ENCODE measurements at places on chromosomes 4 and X.

- no peak for DNase-seq
Observed at GRCh38 chr4:11467931-11468330, 39.2 kb upstream of the HS3ST1 start.

- DNase-seq: no peak
Observed at GRCh38 chrX:9378980-9379696, 85.7 kb upstream of the TBL1X start.

GRCh38 chr4:139684351-139684750 lies 18.7 kb downstream of the MGST2 start:
- no peak for DNase-seq

DNA sequence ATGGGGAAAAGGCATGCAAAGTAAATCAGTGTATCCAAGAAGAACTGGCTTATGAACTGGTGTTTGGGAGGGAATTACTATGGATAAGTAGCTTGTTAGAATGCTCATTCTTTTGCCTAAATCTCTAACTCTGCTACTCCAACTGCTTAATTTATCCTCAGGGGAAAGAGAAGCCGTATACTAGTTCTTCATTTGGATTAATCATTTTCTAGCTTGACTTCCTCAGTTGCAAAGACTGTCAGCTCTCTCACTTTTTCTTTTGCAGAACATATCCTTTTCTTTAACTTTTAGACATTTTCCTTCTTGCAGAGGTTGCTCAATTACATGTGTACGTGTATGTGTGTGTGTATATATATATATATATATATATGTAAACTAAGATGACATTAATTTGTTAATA lies 21.9 kb downstream of the GPRIN3 start:
- no peak for DNase-seq

DNA sequence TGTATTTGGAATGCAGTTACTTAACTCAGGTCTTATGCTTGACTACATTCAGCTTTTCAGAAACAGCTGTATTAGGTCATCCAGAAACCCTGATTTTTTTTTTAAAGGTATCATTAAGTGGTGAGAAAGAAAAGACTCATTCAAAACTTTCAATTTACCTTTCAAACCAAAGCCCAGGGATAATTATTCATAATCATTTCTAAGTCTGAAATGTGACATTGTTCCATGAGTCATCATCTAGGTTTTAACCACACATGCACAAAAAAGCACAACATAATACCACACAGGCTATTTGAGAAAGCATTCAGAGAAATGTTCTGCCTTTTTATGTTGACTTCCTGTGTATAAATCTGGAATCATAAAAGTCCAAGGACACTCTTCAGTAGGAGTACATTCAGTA lies 288.2 kb downstream of the IL1RAPL2 start:
- no peak for DNase-seq

DNA sequence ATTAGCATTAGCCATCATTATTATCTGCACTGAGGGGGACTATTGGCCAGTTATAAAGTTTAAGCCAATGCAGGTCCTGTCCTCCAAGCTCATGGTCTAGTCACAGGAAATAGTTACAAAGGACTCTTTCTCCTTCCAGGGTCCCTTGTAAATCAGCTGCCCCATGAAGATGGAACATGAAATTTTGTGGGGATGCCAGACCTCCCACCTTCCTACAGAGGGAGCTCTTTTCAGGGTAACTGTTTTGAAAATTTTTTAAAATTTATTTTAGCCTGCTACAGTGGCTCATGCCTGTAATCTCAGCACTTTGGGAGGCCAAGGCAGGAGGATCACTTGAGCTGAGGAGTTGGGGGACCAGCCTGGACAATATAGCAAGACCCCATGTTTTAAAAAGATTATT lies 124.4 kb upstream of the SLC34A2 start:
- DNase-seq: no peak

DNA sequence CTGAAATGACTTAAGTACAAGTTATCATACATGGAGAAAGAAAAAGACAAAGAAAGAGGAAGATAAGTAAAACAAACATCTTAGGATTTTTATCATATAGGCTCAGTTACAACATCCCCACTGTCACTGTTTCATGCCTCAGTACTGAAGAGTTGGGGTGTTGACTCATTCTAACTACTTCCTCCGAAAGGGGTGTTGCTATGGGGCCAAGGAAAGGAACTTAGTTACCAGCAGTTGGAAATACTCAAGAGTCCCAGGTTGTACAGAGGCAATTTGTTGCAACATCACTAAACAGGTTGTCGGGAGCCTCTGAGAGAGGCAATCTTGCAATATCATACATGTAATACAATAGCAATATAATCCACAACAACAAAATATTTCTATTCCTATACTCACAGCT lies 1264.7 kb downstream of the PCDH7 start:
- no peak for DNase-seq

DNA sequence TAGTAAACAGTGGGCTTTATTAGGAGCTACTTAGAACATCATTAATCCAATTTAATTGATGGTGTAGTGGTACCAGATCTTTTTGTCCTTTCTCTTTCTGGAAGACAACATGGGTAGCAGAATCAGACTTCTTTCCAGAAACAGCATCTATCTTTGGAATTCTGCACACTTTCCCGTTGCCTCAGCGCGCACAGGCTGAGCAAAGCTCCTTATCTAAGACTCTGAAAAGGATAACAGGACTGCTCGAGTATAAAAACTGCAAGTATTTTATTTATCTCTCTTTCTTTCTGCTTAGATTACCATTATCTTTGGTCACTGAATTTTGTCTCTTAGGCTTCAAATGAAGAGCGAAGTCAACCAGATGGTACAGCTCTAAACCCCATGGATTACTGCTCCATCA lies 191.7 kb downstream of the DHX15 start:
- DNase-seq: no peak

- DNase-seq: no peak
Observed at GRCh38 chr4:70747874-70748273, 26.1 kb downstream of the RUFY3 start.

DNA sequence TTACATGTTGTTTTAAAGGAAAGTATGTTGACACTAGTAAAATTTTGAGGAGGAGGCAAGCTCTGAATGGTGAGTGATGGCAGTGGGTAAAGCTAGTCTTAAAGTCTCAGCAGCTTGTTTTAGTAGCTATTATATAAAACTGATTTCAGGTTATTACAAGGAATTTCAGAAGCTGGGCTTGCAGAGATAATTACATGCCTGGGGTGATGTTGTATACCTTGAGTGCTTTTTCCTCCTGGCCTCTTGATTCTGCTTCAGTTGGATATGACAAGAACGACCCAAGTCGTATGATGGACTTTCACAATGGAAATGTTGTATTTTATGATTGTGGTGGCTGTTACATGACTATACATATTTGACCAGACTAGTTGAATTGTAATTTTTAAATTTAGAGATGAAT lies 175.5 kb upstream of the ADGRL3 start:
- DNase-seq: no peak

DNA sequence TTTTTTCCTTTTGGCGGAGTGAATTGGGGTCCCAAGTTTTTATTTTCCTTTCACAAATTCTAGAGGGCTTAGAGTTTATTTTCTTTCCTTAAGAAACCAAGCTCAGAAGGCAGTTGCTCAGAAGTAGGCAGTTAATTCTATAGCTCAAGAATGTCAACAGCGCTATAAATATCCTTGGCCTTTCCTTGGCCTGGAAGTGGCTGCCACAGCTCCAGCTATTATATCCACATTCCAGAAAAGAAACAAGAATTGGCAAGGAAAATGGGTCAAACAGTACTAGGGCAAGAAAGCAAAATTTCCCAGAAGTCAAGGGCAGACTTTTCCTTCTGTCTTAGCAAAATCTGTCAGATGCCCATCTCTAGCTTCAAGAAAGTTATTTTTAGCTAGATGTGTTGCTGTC lies 31.0 kb downstream of the SLC10A6 start:
- DNase-seq: no peak

DNA sequence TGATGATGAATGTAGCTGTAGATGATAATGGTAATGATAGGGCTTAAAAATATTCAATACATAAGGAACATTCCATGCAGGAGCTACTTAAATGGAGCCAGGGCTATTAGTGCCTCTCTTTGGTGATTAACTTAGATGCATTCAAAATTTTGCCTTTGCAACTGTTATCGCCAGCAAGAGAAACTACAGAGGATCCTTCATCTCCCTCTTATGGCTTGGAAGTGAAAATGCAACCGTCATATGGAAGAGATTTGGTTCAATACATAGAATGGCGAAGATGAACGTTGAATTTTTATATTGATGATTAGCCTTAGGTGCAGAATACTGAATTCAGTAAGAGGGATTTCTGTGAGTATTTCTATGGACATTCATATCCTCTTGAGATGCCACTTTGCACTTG lies 134.5 kb upstream of the NLGN4X start:
- no peak for DNase-seq

DNA sequence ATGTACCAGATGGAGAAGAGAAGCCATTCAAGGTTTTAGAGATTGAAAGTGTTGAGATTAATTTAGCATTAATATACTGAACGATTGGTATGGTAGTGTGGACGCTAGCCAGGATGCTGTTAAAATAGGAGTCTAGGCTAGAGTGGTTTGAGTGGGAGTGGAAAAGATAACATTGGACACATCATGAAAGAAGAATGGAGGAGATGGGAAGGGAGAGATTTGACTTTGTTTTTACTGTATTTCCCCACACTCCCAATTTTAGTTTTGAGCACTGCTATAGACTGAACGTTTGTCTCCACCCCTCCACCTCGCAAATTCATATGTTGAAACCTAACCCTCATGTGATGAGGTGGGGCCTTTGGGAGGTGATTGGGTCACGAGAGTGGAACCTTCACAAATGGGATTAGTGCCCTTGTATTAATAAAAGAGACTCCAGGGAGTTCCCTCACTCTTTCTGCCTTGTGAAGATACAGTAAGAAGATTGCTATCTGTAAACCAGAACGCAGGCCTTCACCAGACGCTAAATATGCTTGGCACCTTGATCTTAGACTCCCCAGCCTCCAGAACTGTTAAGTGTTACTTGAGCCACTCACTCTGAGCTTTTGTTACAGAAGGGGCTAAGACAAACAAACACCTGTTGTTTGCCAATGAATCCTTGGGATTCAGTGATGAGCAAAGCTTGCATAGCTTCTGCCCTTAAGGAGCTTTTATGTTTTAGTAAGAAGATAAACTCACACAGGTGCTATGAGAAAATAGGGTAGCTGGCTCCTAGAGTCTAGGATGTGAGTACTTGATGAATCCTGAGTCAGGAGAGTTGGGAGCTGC lies 25.8 kb downstream of the USP9X start:
- DNase-seq: no peak

Measured in C1 segment of cervical spinal cord (tissue), 14 donors.